ENCODE measurements at places on chromosomes 6 and 20.

DNA sequence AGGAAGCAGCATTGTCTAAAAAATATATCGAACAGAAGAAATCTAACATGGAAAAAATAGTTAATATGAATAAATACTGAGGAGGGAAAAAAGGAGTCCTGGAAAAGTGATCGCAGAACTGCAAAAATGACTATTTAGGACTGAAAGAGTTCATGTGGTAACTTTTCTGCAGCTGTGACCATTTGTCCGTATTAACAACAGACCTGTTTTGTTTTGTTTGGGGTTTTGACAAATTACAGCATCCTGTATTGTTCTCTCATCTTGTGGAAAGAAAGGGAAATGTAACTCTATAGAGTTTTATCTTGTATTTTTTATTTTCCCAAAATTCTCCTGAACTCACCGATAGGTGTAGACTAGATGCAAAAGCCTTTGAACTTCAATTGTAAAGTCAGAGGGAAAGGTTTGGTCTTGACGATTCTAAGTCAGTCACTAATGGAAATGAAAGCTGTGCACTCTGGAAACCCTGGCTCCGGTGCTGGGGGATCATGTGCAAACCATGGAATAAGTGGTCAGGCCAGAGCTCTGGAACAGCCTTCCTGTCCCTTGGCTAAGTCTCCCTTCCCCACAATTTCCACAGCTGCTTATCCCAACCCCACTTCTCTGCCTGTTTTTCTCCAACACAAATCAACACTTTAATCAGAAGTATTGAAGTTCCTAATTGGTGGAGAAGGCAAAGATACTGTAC is 51.2 kb upstream of the MARCKS start:
- no peak for DNase-seq

DNA sequence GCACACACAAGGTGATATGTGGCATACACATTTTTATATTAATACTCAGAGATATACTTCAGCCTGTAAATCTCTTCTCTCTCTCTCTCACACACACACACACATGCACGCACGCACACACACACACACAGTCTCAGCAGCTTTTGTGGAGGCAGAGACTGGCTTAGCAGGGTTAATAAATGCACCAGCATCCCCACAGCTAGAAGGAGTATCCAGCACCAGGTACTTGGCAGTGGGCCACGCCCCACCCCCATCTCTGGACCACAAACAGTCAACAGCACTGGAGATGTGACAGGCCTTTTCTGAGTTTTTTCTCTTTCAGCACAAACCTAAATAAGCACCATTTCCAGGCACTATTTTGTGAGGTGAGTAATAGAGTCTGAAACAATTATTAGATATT is 47.3 kb upstream of the LRFN2 start:
- no peak for DNase-seq

- DNase-seq = no peak
These were observed 241.2 kb downstream of the TTLL2 start for GRCh38 chr6:167565884-167566599.

- DNase-seq = no peak
These were observed 19.1 kb upstream of the ZSCAN23 start for GRCh38 chr6:28462401-28462800.

DNA sequence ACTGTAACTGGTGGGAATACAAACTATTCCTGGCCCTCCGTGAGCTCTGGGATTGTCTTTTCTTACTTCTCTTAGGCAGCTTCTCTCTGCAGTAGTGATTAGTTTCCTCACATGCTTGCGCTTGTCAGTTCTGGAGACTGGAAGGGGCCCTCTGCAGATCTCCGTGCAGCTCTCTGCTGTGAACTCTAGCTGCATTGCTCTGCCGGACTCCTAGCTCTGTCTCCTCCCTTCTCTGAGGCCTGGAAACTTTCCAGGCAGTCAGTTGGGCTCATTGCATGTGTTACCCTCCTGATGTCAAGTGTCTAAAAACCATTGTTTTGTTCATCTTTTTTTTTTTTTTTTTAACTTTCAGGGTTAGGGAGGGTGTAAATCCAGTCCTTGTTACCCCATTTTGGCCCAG is 102.3 kb downstream of the CTNNBL1 start:
- no peak for DNase-seq

- DNase-seq = no peak
These were observed 104.0 kb downstream of the ISM1 start for GRCh38 chr20:13325033-13325432.

DNA sequence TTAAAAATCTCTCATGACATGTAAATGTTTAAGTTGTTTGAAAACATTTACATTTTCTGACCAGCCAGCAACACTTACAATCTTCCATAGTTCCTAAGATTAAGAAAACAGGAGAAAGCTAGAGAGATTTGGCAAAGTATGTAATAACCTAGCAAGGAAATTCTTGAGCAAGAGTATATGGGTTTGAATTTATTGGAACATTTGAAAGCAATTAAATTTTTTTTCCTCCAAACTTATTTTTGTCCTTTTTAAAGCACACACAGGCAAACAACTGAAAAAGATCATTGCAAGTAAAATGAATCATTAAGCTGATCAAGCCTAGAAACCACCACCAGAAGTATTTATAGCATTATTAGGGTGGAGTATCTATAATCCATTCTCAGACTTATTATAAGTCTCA is 20.1 kb upstream of the ZNF217 start:
- DNase-seq = no peak

GRCh38 chr6:3801960-3802359 is 47.2 kb upstream of the FAM50B start:
- DNase-seq = no peak

GRCh38 chr20:23061734-23062561 is 12.5 kb upstream of the THBD start:
- no peak for DNase-seq

DNA sequence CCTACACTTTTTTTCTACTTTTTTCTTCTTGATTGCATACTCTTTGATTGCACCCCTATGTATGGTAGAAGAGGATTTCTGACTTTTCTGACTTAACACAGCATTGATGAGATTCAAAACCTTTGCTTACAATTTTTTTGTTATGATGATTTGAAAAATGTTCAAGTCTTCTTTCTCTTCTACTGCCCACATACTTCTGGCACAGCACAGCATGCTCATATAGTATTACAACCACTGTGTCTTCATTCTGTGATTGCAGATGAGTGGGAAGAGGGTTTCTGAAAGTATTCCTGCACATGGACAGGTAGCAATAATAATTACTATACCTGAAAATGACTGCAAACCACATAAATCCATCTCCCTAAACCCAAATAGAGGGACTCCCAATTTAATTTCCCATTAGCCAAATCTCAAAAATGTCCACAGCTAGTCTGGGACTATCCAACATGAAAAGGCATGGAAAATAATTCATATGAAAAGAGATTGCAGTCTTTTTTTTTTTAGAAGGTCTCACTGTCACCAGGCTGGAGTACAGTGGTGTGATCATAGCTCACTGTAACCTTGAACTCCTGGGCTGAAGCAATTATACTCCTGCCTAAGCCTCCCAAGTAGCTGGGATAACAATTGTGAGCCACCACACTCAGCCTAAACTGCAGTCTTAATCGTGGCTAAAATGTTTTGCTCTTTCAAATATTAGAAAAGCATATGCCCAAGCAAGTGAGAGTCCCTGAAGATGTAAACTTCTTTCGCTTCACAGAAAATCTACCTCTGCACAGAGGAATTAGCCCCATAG is 15.9 kb upstream of the TENT5A start:
- no peak for DNase-seq

DNA sequence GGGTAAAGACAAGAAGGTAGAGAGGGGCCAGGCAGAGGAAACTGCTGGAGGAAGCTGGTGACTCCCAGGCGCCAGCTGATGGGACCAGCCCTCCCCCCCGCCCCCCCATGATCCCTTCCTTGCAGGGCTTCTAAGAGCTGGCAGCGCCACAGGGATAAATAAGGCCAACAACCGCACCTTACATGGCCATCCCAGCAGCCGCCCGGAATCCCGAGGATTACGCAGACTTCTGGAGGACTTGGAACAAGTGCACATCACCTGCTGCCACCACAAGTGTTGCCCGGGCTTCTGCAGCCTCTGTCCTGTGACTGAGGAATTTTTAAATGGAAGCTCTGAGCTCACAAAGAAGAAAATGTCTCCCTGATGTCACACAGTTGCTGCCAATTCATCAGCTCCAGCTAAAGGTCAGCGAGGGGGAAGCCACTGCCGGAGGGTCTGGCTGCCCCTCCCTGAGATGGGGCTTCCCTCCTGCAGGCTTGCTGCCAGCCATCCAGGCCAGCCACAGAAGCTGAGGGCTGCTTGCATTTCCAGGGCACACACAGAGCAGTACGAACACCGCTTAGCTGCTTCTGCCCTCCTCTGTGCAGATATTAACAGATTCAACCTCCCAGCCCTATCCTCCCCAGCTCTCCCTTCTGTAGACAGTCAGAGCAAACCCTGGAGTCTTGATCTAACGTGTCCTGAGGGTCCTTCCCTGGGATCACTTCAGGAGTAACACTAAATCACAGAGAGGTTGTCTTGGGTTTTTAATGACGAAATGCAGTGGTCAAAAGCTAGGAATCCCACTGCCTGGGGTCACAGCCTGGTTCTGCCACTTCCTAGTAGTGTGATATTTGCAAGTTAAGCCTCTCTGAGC is 38.6 kb upstream of the PIM1 start:
- no peak for DNase-seq

DNA sequence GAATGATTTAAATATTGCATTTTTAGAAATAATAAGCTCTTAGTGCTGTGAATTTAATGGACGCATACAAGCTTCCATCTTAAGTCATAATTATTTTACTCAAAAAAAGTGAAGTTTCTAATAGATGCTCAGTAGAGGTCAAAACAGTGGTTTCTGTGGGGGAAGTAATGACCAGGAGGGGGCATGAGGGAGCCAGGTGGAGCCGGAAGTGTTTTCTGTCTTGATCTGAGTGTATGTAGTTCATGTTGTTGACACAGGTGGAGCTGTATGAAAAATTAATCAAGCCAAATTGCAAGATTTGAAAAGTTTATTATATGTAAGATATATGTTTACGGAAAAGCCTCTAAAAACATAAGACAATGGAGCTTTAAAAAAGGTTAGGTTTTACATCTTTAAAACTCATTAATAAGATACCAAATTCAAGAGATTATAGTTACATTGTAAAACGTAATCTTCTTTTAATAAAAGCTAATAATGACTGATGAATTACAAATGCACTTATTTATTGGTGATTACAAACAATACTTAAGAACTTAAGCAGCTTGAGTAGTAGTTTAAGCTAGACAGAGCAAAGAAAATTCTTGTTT is 68.0 kb downstream of the PLAGL1 start:
- DNase-seq = peak; percentile 55

- no peak for DNase-seq
These were observed 202.8 kb downstream of the WDR27 start for GRCh38 chr6:169498916-169499513.

GRCh38 chr6:117817499-117817898 is 89.6 kb upstream of the SLC35F1 start:
- DNase-seq = no peak

- no peak for DNase-seq
These were observed 64.1 kb downstream of the MMS22L start for GRCh38 chr6:97218912-97219311.
